ENCODE measurements at places on chromosomes 6 and 20.

- no peak for DNase-seq
Observed at GRCh38 chr6:53281518-53282215, 67.1 kb downstream of the ELOVL5 start.

GRCh38 chr20:62252342-62252966 is 14.1 kb downstream of the OSBPL2 start:
- no peak for DNase-seq

GRCh38 chr6:107386340-107386739 is 73.0 kb downstream of the PDSS2 start:
- DNase-seq: no peak

GRCh38 chr6:80214436-80215022 is 108.1 kb downstream of the BCKDHB start:
- DNase-seq: no peak

- no peak for DNase-seq
Observed at GRCh38 chr6:33993091-33993490, 152.8 kb downstream of the GRM4 start.

DNA sequence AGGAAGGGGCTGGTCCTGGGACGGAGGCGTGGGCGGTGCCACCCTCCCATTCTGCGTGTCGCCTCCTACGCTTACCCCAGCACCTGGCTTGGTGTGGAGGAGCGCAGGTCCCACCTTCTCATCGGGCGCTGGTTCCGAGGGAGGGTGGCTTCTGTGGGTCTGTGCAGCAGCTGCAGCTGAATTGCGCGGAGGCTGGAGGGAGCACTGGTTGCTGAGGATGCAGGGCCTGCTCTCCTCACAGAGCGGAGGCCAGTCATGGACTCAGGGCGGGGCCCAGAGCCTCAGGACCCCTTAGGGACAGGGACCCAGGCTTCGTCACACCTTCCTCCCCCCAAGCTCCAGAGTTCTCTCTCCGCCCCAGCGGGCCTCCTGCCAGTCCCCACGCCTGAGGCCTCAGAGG is 127.8 kb upstream of the MAP3K4 start:
- DNase-seq: no peak

GRCh38 chr6:37339741-37340638 is 13.8 kb upstream of the RNF8 start:
- no peak for DNase-seq

DNA sequence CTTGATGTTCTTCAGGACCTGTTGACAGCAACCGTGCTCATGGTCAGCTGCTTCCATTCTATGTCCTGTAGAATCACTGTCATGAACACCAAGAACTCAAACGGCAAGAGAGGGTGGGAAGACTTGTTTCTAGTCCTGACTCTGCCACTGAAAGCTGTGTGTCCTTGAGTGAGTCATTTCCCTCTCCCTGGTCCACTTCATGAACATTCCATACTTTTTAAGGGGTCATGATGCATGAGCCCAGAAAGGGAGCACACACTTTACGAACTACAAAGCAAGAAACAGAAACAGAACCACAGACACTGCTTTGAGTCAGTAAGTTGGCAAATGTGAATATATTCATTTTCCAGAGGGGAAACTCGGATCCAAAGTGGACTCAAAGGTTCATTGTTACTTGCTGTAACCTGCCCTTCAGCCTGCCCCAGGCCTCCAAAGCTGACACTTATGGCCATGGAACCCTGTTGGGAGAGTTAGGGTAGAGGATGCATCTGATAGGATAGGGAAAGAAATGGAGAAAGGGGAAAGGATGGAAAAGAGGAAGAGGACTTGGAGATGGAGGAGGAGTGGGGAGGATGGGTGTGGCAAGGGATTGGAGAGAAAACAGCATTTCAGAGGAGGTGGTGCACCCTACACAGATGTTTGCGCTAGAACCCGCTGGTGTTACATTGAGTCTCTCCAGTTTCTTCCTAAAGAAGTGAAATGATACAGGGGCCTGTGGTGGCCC is 129.8 kb downstream of the FOXO3 start:
- no peak for DNase-seq
